Stimulated activated CD4-positive, alpha-beta T cell treated with anti-CD3 and anti-CD28 coated beads, Interleukin-4, amount 100 ng/mL, for 4 hours (primary cell): ENCODE measurements at places on chromosomes 5 and 9.

DNA sequence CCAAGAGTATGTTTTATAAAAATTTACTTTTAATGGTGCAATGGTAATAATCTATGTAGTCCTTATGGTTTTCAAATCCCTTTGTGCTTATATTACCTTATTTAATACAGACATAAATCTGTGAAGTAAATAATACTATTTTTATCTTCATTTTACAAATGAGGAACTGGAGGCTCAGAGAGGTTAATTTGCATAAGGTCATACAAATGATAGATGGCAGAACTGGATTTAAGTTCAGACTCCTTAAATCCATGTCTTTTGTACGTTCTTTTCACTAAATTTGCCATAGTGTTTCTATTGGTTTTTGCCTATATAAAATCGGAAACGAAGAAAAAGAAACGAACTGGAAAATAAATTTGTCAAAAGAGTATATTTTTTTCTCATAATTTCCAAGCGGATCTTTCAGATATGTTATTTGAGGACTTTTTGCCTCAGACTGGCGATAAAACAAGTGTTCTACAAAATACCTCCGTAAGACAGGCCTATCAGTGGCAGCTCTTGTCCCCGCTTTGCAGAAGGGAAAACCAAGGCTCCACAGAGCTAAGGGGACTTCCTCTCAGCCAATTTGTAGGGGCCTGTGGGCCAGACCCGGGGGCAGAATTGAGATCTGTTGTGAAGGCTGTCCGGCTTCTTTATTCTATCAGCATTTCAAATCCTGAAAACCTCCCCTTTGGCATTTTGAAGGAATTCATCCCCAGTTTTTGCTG lies 1.1 kb upstream of the TNFAIP8 start:
- DNase-seq, result no peak

DNA sequence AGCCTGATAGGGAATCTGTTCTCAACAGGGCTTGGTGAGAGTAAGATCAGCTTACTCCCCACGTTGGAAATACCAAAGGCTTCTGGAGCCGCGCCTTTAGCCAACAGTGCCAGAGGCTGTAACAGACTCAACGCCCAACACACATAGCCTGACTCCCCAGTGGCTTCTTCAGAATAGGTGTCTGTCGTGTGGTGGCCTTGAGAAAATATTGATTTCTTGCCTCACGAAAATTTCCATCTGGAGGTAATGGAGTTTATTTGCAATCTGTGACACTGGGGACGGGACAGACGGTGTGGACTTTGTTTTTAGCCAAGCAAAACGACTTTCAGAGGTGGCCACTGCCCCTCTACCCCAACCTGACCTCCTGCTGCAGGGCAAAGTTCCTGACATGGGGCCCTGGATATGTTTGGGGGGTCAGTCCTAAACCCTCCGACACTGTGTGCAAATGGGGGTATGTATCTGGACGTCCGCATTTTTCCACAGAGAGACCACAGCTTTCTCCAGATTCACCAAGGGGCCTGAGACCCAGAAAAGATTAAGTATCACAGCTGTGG lies 189.3 kb downstream of the CDK5RAP2 start:
- DNase-seq, result no peak

- no peak for DNase-seq
Measured at GRCh38 chr9:91885746-91886413, 64.1 kb downstream of the ROR2 start.

DNA sequence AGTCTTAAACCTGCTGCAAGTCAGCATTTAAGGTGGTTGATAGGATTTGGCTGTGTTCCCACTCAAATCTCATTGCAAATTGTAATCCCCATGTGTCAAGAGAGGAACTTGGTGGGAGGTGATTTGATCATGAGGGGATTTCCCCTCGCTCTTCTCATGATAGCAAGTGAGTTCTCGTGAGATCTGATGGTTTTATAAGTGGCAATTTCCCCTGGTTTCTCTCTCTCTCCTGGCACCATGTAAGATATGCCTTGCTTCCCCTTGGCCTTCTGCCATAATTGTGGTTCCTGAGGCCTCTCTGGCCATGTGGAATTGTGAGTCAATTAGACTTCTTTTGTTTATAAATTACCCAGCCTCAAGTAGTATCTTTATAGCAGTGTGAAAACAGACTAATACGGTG lies 84.3 kb upstream of the SMC2 start:
- no peak for DNase-seq

DNA sequence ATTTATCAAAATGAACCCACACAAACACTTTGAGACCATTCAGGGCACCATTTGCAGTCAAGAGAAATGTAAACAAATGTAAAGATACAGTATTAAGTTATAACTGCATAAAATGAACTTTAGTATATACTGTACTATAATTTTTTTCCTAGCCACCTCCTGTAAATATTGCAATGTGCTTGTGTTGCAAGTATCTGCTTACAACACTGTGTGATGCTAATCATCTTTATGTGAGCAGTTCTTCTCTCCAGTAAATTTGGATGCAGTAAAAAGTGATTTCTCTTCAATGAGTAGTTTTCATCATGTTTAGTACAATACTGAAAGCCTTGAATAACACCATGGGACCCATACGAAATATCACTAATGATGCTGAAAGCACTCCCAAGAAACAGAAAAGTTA lies 9.4 kb downstream of the G3BP1 start:
- DNase-seq, result no peak

DNA sequence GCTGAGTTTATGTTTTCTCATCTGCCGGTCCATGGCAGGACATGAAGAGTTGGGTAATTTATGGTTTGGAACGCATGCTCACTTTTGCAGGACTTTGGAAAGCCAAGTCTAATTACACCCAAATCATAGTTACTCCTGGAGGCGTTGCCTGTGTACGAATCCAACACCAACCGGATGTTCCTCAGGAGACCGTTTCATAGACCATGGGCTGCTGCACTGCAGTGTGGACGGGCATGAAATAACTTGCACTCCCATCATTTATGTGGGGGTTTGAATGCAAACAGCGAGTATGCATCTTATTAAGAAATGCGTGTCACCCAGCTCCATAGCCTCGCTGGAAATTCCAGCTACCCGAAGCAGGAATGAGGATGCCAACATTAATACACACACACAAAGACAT lies 96.1 kb upstream of the IRX2 start:
- no peak for DNase-seq

- no peak for DNase-seq
Measured at GRCh38 chr5:102663749-102664530, 91.2 kb upstream of the PAM start.

DNA sequence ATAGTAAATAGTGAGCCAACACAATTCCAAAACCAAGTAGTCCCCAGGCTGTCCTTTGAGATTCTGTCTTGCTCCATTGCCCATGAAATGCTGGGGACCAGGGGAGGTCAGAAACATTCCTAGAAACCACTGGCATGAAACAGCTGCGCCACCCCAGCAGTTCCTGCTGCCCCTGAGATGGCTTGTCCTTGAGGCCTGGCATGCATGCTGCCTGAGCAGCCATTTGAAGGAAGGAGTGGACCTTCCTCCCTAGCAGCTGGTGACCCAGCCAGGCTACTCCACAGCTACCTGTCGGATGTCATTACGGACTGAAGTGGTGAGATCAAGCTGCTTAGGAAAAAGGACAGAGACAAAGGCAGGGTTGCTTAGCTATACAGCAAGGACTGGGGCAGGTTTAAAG lies 260.6 kb downstream of the DENND1A start:
- no peak for DNase-seq

DNA sequence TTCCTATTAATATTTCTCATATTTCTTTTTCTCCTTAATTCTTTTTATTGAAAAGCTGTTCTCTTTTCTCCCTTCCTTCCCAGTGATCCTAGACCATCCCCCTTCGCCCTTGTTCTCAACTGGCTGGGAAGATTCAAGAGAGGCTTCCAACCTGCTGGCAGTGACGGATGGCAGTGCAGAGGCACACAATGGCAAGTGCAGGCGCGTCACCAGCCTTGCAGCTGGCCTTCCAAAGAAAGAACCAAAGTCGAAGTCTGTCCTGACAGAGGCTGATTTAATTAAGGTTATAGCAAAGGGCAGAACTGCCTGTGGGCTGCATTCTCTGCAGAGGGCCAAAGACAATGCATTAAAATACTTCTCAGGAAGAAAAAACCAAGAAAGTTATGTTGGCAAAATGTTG lies 7.4 kb downstream of the CEMIP2 start:
- no peak for DNase-seq

DNA sequence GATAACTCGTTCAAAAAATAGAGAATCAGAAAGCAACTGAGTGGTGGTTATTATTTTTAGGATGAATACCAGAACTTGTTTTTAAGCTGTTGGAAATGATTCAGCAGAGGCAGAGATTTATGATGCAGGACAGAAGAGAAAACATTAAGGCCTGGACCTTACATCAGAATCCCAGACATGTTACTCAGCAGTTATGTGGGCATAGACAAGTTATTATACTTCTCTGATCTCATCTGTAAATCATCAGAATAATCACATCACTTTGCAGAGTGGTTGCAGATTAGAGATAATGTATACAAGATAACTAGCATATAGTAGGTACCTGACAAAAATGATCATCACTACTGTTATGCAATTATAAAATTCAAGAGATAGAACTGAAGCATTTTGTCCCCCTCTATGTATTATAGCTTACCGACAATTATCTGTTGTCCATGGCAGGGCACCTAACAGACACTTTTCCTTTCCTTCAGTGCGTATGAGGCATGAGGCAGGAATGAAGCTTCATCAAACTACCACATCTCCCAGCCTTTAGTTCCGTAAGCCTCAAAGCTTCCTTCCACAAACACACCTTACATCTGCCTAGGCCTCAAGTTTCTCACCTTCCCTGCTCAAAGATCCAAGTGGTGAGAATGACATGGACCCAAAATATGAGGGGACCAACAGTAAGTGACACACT lies 165.9 kb downstream of the DENND1A start:
- DNase-seq, result no peak

DNA sequence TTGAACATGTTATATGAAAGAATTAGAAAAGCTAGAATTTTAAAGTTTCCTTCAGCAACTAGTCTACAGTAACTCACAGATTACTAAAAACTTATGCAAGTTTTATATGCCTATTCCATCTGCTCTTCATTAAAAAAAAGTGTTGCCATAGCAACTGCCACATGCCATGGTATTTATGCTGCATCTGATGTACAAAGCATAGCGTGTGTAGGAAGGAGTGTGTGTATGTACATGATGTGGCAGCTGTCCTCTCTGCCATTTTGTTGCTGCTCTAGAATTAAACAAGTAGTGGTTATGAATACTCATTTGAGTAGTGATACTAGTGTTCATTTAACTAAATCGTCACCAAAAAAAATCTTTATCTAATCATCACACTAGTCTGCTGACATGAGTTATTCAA lies 593.5 kb downstream of the CETN3 start:
- DNase-seq, result no peak

- DNase-seq, result no peak
Measured at GRCh38 chr9:129258823-129259301, 80.8 kb upstream of the IER5L start.

GRCh38 chr5:25255128-25255527 lies 610.4 kb upstream of the CDH10 start:
- DNase-seq, result no peak

DNA sequence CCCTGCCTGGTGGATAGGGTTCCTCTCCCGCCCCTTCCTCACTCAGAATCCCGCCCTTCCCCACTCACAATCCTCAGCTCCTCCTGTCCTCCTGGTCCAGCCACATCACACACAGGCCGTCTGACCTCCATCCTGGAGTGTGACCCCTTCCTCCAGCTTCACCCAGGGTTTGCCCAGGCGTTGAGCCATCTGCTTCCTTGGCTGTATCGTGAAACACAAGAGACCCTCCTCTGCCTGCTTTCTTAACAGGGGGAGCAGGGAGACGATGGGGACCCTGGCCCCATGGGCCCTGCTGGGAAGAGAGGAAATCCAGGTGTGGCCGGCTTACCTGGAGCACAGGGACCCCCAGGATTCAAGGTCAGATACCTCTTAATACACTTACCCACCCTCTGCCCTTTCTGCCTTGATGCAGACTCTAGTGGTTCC lies 32.3 kb upstream of the ORM1 start:
- DNase-seq, result no peak

- DNase-seq, result no peak
Measured at GRCh38 chr9:93028448-93029006, 30.0 kb upstream of the SUSD3 start.

DNA sequence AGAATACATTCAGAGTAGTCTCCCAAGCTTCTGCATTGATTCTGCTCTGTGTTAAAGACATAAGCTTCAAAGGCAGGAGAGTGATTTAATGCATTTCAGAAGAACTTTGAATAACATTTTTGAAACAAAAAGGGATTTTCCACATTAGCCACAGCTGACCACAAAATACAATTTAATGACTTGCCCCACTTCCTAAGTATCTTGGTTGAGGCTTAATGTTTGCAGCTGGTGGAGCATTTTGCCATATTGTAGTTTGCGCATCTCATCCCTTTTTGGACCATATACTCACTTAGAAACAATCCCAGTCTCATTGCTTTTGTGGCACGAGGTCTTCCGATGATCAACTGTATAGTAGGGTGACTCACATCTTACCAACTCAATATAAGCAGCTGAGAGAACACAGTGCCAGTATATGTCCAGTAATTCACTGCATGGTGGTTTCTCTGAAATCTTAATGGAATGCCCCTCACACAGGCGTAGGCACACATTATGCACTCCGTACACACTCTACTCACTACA lies 455.8 kb upstream of the PTGER4 start:
- no peak for DNase-seq

DNA sequence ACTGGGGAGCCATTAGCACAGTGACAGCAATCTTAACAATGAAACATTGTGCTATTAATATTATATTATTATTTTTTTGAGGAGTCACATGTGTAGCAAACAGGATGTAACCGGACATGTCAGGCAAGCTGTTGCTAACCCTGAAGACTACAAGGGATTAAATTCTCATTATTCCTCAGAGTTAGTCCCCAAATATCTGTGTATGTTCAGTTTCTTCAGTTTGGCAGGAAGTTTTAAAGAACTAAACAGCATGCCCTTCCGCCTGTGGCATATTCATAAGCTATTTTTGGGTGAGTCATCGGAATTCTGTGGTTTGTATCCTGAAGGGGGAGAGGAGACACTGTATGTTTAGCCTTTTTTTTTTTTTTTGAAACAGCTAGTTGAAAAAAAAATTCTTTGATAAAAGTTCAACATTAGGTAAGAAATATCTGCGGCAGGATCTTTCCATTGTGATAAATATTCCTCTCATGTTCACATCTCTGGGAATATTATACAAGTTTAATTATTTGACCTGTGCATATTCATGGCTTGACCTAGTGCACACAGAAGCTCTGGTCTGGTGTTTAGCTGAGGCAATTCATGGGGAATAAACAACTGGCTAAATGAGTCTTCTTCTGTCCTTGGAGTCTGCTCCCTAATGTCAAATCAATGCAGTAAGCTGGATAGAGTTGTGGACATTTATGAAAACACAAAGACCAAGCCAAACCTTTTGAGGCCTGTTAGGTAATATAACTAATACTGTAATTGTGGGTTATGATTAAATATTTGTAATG lies 202.7 kb upstream of the CDKN2B start:
- DNase-seq, result no peak

DNA sequence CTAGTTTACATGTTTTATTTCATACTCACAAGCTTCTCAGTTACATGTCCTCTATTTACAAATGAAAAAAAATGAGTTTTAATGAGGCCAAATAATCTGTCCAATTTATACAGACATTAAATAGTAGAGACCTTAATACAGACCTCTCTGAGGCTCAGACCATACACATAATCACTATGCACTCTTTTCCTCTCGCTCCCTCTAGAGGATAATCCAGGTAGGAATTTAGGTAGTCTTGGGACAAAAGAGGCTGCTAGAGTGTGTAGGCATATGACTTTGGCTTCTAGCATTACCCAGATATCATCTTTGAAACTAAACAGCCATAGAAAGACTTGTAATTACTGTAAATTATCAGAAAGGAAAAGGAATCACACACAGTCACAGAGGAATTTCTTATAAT lies 444.7 kb downstream of the HINT1 start:
- no peak for DNase-seq
